GM12878 (cell line): ENCODE measurements at places on chromosomes 5 and 9.

- DNase-seq, result no peak
Measured at GRCh38 chr9:124503713-124504529, 3.3 kb downstream of the NR5A1 start.

- no peak for DNase-seq
Measured at GRCh38 chr9:35952526-35953191, 5.3 kb downstream of the OR2S2 start.

DNA sequence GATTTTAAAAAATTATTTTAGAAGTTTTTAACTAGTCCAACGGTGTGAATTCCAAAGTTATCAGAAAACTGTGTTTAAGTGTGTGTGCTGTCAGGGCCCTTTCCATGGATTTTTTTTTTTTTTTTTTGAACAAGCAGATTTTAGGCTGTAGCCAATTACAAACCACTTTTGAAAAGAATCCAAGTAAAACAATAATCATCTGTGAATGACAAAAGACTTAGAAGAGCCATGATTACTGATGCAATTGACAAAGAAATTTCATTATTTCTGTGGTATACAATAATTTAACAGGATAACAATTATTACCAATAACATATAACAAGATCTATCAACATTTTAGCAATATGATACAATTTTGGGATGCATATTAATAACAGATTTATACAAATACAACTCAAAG, 16.2 kb upstream of the PAIP1 start:
- DNase-seq, result no peak

DNA sequence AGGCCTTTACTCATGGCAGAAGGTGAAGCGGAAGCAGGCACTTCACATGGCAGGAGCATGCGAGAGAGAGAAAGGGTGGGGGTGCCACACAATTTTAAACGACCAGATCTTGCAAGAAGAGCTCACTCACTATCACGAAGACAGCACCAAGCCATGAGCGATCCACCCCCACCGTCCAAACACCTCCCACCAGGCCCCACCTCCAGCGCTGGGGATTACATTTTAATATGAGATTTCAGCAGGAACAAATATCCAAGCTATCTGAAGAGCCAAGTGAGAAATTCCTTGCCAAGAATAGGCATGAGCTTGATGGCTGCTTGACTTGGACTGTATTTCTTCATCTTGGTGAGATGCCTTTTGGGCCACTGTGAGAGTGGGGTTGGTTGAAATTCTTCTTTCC, 88.0 kb downstream of the PDZD2 start:
- no peak for DNase-seq

GRCh38 chr5:134577022-134577795, 51.7 kb downstream of the JADE2 start:
- DNase-seq, result no peak

DNA sequence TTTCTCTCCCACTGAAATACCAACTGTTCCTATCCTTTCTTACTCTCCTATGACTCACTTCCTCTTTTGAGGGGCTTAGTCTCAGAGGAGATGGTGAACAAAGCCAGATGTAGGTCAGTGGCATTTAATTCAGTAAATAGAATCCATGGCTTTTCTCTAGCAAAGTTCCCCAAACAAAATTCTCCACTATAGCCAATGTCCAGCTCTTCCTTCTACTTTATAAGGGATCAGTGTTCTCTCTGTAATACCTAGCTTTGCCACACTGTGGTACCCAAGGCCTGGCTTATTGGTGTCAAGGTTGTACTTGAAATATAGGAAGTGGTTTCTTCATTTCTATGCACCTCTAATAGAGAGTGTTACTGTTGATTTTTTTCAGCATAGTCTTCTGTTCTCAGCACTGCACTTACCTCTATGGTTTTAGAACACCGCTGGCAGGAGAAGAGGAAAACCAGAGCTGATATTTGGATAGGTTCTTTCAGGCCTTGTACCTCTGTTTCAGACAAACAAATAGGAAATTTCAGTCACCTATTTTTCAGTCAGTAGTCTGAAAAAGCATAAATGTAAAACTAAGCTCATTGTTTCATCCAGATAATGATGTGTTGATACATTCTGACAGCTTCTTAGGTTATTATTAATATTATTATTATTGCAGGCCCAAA, 40.6 kb upstream of the ITGA2 start:
- DNase-seq, result peak; percentile 42

GRCh38 chr9:121333950-121334773, 35.9 kb downstream of the STOM start:
- no peak for DNase-seq

DNA sequence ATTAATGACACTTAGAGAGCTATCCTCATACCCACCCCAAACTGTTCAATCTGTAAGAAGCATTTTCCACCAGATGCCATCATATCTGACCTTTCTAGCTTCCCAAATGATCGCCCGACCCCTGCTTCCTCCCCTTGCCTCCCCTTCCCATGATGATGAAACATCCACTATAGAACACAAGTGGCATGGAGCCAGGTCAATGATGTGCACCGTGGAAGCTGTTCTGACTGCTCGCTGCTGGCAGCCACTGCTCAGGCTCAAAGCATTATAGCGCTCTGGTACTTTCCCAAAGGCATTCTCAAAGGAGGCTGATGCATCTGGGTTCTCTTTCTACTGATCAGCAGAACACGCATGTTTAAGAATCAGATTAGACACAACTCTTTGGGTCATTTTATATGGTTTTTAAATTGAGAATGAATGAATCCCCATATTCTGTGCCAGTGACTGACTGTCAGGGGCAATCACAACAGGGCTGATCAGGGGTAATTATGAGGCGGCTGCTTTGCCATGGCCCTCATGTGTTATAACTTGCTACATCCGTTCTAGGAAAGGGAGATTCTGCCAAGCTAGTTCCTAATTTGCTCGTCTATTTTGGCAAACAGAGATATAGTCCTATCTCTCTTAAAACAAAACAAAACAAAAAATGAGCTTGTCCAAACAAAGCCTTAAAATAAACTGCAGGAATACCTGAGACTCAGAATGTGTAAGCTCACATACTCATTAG, 343.7 kb downstream of the ENC1 start:
- peak; percentile 16 for DNase-seq

GRCh38 chr5:118619823-118620222, 368.5 kb downstream of the DTWD2 start:
- DNase-seq, result no peak

GRCh38 chr9:113138760-113139159, 12.0 kb upstream of the SLC31A2 start:
- DNase-seq, result no peak

DNA sequence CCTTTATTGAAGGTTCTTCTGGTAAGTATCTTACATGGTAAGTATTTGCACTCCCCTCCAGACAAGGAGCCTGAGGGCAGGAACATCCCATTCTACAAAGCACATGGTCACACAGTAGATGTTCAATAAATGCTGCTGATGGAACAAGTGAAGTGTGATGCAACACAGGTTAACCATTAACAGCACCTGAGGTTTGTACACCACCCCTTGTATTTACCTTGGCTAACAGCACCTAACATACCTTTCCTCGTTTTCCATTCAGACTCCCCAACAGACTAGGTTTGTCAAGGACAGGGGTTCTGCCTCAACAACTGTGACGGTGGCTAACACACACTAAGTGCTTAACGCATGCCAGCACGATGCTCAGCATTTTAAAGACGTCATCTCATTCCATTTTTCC, 213.6 kb downstream of the MAPKAP1 start:
- no peak for DNase-seq

GRCh38 chr9:107685901-107686300, 196.3 kb upstream of the KLF4 start:
- DNase-seq, result no peak

DNA sequence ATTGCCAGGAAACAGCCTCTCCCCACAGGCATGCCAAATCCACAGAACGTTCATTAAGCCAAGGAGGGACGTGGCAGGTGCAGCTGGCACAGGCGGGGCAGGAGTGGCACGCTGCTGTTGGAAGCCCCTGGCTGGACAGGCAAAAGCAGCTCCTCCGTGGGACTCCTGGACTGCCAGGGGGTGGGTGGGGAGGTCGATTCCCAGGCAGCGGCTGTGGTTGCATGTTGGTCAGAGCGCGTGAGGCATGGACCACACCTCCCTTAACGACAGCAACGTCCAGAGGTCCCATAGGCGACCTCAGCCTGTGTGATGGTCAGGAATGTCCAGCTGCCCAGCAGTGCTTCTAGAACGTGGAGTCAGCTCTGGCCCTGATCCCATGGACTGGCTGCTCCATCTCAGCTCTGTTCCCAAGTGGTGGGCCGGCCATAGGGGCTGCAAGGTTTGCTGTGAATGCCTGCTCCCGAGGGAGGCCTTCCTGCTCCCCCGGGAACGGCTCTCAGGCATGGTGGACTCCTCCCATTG, 6.9 kb downstream of the SLC6A19 start:
- DNase-seq, result no peak

GRCh38 chr9:89817151-89817950, 212.5 kb downstream of the GADD45G start:
- no peak for DNase-seq

GRCh38 chr9:17063535-17064135, 71.2 kb upstream of the CNTLN start:
- DNase-seq, result no peak

DNA sequence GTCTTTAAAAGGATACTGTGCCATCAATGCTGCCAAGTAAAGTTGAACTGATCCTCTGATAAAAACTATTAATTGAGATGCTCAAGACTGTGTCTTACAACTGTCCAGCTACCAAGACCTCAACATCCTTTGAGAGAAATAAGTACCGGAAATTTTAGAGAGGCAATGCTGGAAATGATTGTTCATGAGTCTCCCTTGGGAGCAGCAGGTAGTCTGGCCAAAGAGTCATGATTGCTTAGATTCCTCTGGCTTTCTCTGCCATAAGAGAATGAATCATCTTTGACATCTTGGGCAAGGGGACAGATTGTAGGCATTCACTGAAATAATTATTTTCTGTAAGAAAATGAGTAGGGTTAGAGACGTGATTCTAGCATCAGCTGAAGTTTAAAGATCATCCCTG, 466.6 kb upstream of the DAB2 start:
- DNase-seq, result no peak

DNA sequence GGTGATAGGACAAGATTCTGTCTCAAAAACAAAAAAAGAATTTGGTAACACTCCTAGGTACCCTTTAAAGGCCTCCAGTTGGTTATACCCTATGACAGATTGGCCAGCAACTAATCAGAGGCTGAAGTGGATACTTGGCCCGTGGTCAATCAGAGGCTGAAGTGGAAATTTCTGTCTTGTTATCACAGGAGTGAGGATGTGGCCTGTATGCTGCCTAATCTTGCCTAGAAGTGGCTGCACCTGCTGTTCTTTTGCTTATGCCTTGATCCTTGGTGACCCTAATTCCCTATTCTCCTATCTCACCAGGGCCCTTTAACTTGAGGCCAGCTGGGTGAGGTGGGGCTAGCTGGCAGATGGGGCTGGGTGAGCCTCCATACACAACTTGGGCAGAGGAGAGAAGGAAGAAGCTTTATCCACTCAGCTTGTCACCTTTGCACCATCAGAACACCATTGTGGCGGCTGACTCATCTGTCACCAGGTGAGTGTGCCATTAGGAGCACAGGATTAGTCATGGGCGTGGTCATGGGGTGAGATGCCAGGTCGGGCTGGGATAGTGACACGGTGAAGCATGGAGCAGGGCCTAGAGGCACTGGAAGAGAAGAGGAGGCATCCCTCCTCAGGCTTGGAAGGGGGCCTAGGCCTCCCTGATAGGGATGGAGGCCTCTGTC, 41.5 kb downstream of the SAR1B start:
- DNase-seq, result no peak

DNA sequence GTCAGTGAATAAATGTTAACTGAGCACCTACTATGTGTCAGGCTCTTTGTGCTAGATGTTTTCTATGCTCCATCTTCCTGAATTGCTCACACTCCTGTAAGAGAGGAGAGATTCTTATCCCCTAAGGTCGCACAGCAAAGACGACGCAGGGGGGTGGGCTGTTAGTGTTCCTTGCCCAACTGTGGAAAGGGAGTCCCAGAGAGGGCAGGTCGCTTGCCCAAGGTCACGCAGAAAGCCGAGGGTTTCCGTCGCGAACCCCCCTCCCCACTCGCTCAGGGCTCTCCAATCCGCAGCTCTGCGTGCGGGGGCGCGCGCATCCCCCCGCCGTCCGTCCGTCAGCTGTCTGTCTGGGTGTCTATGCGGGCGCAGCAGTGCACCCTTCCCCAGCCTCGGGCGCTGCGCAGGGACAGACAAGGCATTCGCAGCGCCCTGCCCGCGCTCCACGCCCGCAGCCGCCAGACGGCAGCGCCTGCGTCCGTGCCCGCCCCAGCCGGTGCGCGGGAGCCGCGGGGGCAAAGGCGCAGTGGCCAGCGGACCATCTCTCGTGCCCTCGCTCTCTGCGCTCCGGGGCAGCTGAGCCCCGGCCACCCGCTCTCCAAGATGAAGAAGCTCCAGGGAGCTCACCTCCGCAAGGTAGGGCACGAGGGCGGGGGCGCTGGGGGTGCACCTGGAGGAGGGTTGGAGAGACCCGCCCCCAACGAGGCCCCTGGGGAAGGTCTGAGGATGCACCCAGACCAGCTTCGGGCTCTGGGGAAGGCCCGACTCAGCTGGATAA, at the start of gene SLC6A7:
TSS of gene SLC6A7 (plus strand) at position 335 of the 775 bp plus-strand sequence. CDS start at position 601, 266 bp downstream.
- DNase-seq, result no peak

- no peak for DNase-seq
Measured at GRCh38 chr9:128244837-128245231, 31.0 kb downstream of the GOLGA2 start.

DNA sequence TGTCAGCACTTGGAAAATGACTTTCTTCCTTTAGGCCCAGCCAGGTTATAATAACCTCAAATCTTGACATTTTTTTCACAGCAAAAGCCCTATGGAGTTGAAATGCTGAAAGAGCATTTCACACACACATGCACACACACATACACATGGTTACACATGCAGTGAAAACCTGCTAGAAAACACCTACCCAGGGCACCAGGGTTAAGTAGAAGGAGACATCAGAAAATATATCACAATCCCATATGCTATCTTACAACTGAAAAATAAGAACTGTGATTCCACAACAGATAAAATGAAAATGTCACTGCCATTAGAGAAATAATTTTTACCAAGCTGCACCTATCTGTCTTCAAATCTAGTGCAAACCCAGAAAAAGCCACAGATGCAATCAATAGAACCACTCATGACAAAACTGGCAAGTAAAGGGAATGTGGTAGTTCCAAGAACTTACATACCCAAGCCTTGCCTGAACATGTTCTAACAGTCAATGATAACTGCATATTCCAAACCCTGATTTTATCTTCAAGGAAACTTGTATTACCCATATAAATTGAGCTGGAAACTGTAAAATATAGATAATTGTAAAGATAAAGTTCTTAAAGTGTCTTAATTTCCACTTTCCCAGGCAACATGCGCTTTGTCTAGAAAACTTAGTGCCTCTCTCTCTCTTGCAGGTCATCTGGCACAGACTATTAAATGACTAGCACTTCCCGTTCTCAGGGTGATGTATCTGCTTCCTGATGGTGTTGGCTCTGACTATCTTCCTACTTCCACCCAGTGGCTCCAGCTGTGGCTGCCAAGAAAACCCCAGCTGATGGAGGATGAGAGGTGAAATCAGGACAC, 250.2 kb upstream of the PTGER4 start:
- DNase-seq, result no peak

GRCh38 chr9:92119586-92119985, 4.4 kb upstream of the SPTLC1 start:
- no peak for DNase-seq

DNA sequence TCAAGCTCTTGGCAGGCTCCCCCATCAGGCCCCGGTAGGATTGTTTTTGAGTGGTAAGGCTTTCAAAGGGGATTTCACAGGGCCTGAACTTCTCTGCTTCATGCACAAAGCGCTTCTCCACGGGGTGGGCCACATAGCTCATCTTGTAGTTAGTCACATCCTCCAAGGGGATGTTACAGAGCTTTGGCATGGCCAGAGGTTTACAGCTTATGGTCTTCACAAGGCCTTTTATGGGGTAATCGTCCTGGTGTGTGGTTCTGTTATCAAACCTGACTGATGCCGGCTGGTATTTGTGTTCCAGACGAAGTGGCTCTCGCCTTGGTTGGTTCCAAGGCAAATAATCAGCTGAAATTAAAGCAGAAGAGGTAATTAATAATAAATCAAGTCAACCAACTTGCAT, 104.3 kb downstream of the SAXO1 start:
- DNase-seq, result no peak
